ENCODE measurements at places on chromosomes 2 and 18.

GRCh38 chr2:240134466-240134865 is 1.6 kb downstream of the COPS9 start:
- DNase-seq, result no peak

DNA sequence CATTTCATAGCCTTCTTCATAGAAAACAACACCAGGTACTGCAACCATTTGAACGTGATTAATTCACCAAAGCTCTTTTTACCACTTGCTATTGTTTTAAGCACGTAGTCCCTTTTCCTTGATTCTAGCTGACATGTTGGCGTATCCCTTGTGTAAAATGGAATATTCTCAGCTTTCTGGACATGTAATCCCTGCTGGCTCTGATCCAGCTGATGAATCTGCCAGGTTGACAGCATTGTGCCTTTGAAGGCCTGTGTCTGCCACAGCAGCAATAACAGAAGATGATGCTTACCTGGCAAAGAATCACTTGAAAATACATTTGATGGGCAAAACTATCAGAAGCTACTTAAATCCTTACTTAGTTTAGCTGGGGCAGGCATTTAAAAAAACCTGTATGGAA is 81.0 kb upstream of the CCDC150 start:
- no peak for DNase-seq

GRCh38 chr2:8152392-8153257 is 529.2 kb upstream of the ID2 start:
- DNase-seq, result no peak

- DNase-seq, result no peak
Observed at GRCh38 chr2:28318462-28319117, 74.1 kb upstream of the FOSL2 start.

GRCh38 chr2:38656866-38657480 is 8.9 kb upstream of the GALM start:
- no peak for DNase-seq

DNA sequence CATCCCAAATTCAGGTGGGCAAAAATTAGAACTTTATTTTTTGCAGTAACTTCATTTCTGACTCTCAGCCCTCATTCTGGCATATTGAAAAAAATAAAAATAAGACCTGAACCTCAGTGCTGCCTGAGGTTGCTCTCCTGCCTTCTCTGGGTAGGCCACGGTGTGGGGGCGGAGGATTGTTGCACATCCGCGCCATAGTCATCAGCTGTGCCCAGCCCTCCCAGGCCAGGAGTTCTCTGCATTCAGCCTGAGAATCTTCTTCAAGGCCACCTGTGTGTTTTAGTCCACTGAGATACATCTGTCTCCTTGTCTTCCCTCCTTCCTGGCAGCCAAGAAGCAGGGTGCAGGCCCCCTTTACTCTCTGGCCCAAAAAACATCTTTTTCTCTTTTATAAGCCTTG is 94.7 kb downstream of the ARMC9 start:
- no peak for DNase-seq

GRCh38 chr2:26162963-26163362 is 9.9 kb upstream of the GAREM2 start:
- DNase-seq, result no peak
